ENCODE measurements at places on chromosomes 16 and 17.

- no peak for DNase-seq
Observed at GRCh38 chr17:42754782-42755181, 6.2 kb upstream of the RAMP2 start.

- DNase-seq: no peak
Observed at GRCh38 chr16:85386467-85387170, 226.5 kb upstream of the GSE1 start.

DNA sequence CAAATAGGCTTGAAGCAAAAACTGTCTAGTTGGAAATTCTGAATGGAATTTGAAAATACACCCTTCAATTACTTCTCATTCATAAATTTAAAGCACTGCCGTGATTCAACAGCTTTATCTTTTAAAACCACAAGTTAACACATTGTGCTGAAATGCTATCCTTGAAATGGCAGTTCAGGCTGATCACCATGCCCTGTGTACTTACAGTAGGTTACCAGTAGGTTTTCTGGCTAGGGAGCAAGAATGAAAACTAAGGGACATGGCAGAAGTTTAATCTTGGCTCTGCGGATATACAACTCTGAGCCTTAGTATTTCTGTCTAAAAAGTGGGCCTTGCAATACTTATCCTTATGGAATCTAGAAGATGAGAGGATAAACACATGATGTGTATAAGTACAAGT, 28.0 kb downstream of the NXPH3 start:
- no peak for DNase-seq

DNA sequence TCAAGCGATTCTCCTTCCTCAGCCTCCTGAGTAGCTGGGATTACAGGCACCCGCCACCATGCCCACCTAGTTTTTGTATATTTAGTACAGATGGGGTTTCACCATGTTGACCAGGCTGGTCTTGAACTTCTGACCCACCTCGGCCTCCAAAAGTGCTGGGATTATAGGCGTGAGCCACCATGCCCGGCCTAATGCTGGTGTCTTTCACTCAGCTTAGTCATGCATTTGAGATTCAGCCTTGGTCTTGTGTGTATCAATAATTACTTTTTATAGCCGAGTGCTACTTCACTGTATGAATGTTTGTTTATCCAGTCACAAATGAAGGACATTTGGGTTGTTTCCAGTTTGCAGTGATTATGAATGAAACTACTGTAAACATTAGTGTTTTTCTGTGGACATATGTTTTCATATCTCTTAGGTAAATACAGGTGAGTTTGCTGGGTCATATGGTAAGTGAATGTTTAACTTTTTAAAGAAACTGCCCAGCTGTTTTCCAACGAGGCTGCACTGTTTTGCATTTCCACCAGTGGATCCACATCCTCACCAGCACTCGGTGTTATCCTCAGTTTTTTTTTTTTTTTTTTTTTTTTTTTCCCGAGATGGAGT, 11.0 kb upstream of the PLCG2 start:
- peak; percentile 84 for DNase-seq

DNA sequence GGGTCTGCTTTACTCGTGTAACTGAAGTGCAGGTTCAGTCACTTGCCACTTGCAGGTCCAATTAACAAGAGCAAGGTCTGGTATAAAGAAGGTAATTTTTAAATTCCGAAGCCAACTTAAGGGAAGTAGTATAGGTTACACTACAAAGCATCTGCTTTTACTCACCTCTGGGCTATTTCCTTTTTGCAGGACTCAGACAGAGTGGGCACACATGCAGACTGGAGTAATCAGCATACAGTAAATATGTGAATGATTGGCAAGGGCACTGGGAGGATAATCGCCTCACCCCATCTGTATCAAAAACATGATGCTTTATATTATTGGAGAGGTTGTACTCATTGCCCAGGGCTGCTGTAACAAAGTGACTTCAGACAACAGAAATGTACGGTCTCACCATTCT, 160.1 kb upstream of the CDH5 start:
- no peak for DNase-seq

GRCh38 chr16:76389126-76389525, 111.9 kb downstream of the CNTNAP4 start:
- DNase-seq: no peak

- no peak for DNase-seq
Observed at GRCh38 chr17:63704836-63705235, 4.9 kb upstream of the LIMD2 start.

DNA sequence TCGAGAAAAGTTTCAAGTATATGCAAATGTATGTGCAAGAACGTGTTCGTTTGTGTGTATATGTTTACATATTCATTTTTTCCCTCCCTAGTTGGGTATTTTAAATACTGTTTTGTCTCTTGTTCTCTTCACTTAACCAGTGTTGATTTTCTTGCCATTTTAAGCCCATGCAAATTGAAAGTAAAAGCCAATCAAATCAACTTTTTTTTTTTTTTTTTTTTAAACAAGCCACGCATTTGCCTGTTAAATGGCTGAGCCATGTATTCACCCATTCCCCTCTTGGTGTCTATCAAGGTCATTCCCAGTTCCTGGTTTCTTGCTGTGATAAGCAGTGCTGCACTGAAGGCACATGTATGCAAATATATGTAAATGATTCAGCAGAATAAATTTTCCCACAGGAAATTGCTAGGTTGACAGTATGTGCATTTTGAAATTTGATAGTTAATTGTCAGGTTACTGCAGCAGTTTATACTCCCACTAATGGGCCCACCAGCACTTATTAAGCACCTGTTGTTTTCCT, 12.2 kb downstream of the ABCC1 start:
- no peak for DNase-seq

GRCh38 chr17:81086789-81087551, 52.0 kb downstream of the BAIAP2 start:
- DNase-seq: no peak

GRCh38 chr17:50177983-50178834, 12.4 kb downstream of the SGCA start:
- peak; percentile 76 for DNase-seq

GRCh38 chr16:4494746-4495490, 18.7 kb downstream of the HMOX2 start:
- DNase-seq: no peak

- DNase-seq: no peak
Observed at GRCh38 chr17:67488161-67488560, 111.1 kb downstream of the PITPNC1 start.

DNA sequence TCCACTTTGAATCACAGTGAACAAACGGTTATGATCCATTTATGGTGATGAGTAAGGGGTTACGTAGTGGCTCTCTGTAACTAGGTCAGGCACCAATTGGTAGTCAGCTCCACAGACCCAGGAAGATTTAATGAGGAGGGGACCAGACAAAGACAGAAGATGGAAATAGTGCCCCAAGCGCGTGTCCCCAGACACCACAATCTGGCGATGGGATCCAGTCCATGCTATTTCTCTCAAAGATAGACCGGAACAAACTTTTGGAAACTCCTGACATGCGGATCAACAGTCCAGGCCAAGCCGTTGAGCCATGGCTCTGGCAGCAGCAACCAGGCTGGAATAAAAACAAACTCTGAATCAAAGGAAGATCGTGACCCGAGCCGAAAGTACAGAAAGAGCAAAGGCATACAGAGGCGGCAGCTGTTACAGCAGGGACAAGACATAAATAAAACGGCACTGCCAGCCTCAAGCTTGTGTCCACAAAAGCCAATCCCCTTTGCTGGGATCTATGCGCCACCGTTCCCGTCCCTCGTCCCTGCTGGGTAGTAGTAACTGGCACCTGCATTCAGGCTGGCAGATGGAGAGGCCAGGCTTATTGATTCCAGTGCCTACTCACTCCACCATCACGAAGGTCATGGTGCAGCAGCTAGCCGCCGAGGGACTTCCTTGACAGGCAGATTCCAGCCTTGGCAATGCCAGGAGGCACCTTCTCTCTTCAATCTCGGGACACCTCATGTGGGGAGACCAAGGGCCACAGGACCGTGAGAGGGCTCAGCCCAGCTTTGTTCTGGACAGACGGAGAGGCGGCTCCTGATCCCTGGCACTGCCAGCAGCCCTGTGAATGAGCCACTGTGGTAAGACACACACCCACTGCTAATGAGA, 50.2 kb downstream of the CDH11 start:
- no peak for DNase-seq

DNA sequence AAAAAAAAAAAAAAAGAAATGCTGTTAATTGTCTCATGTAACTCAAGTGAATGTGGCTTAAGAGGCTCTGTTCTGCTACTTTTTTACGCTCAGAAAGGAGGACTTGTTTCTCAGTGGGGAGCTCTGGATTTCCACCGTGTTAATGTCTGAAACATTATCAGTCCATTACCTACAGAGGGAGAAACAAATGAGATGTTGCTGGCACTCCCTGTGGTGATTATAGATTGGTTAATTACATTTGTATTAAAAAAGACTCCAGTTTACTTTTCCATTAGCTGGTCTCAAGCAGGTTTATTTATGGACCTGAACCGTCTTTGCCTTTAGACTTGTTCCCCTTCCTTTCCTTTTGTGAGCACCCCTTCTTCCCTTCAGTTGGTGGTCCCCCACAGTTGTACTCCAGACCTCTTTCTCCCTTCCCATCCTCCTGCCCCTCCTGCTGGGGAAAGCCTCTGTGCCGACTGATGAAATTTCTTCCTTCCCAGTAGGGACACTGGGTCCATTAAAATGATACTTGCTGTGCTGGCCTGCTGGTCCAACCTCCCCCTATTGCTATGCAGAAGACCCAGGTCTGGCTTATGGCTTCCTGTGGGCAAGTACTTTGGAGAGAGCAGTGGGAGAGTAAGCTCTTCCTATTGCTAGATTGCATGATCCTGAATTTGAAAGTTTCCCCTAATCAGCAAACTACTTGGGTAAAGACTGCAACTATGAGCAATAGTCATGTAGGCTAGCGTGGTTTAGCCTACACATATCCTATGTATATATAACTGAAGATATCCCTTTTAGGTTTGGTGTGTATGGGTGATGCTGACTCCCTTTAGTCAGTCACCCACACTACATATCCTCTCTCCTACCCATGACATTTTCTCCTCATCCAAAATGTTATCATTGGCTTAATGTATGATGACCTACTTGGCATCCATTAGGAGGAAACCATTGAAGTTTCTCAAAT, 8.1 kb downstream of the CDC6 start:
- no peak for DNase-seq

GRCh38 chr16:3027983-3028715, 4.3 kb downstream of the THOC6 start:
- DNase-seq: peak; percentile 89

GRCh38 chr17:8005967-8006730, 3.7 kb downstream of the GUCY2D start:
- DNase-seq: no peak

- DNase-seq: no peak
Observed at GRCh38 chr16:17461951-17462729, 8.6 kb downstream of the XYLT1 start.

GRCh38 chr17:27671591-27671910, 40.6 kb downstream of the LGALS9 start:
- no peak for DNase-seq

DNA sequence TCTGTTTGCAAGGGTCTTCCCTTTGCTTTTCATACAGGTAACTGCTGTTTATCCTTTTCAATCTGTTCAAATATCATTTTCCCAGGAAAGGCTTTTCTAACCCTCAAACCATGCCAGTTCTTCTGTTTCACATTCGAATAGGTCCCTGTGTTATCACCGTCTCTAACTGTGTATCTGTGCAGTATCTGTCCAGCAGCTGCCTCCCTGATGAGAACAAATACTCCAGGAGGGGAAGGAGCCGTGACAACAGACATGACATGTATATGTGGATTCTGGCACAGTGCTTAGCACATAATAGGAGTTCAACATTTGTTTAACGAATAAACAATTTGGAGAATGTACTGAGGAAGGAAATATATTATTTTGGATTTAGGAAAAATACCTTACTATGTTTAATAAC, 95.7 kb downstream of the STX8 start:
- DNase-seq: no peak

- peak; percentile 92 for DNase-seq
Observed at GRCh38 chr17:50691550-50692447, 15.9 kb downstream of the ANKRD40 start.

GRCh38 chr17:70857351-70857750, 688.0 kb downstream of the KCNJ2 start:
- no peak for DNase-seq

GRCh38 chr16:4572715-4573114, 16.6 kb downstream of the C16orf96 start:
- DNase-seq: no peak
